NCI-H524 treated with DMSO at 0.1 percent for 48 hours (cell line): ENCODE measurements at places on chromosomes 16 and 17.

- no peak for DNase-seq
Observed at GRCh38 chr16:71622088-71622487, 3.9 kb upstream of the MARVELD3 start.

DNA sequence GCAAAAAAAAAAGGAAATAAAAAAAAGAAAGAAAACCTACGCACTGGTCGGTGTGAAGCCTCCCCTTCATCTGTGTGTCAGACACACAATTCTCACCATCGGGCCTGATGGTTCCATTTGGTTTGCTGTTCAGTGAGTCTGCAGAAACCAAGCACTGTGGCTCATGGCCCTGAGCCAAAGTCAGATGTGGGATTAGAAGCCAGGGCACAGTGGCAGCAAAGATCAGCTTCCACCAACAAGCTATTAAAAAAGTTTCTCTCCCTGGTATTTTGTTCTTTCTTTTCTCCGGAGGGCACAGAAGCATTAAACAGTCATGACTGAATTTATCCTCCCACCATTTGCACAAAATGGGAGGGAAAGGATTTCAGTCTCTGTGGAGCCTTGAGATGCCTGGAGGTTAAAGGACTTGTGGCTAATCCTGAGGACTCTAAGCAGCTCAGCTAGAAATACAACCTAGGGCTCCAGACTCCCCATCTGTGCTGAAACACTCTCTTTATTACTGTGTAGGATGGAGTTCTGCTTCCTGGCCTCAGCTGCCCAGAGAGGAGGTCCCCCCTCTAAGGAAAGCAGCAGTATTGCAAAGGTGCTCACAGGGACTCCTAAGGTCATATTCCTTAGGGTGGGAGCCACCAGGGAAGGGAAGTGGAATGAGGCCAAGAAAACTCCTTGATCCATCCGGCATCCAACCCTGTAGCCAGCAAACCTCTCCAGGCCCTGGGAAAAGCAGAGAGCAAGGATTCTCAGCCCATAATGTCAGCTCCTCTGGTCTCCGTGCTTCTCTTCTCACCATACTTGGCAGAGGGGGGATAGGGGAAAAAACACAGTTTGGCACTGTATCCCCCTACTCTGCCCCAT, 28.2 kb downstream of the SLC39A11 start:
- peak; percentile 99 for DNase-seq

- DNase-seq: no peak
Observed at GRCh38 chr16:84660973-84661372, 12.7 kb downstream of the KLHL36 start.

GRCh38 chr17:45973946-45974859, 24.8 kb upstream of the STH start:
- DNase-seq: no peak

DNA sequence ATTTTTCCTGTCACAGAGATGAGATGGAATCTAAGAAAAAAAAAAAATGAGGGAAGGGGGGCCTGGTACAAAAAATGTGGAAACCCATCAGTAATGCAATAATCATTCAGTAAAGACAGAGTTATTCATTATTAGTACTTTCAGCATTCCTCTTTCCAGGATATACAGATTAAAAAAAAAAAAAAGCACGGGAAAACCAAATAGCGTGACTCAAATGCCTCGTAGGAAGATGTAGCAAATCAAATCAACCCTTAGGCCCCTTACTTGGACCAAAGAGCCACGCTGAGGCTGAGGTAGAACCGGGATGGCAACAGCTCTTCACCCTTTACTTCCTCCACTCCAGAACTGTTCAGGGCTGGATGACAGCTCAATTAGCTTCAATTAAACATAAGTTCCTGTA, 52.5 kb downstream of the SMG6 start:
- DNase-seq: no peak

DNA sequence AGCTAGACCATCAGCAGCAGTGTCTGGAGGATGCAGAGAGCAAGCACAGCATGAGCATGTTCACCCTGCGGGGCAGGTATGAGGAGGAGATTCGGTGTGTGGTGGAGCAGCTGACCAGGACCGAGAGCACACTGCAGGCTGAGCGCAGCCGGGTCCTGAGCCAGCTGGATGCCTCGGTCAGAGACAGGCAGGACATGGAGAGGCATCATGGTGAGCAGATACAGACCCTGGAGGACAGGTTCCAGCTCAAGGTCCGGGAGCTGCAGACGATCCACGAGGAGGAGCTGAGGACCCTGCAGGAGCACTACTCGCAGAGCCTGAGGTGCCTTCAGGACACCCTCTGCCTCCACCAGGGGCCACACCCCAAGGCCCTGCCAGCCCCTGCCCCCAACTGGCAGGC, 38.8 kb downstream of the PLD6 start:
- DNase-seq: no peak

GRCh38 chr16:85543536-85543935, 69.6 kb upstream of the GSE1 start:
- DNase-seq: no peak

DNA sequence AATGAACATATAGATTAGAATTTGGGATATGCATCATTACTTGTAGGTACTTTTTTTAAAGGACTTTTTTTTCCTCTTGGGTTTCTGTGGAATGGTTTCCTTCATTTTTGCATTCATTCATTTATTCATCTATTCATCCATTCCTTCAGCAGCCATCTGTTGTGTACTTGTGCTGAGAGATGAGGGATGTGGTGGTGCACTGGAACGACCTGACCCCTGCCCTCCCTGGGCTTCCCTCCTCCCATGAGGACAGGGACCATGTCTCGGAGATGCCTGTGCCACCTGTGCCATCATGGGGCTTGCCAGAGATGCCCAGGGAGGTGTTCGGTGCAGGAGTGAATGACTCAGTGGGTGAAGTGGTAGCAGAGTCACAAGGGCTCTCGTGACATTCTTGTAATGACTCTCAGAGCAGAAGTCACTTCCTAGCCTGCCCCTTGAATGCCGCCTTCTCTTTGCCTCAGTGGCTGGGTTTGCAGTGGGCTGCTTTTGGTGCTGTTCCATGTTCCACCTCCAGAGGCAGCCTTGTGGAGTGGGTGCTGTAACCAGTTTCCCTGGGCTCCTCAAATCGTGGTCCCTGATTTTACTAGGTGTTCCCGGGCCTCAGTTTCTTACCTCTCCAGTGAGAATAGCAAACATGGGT, 43.9 kb downstream of the CLEC16A start:
- DNase-seq: no peak

DNA sequence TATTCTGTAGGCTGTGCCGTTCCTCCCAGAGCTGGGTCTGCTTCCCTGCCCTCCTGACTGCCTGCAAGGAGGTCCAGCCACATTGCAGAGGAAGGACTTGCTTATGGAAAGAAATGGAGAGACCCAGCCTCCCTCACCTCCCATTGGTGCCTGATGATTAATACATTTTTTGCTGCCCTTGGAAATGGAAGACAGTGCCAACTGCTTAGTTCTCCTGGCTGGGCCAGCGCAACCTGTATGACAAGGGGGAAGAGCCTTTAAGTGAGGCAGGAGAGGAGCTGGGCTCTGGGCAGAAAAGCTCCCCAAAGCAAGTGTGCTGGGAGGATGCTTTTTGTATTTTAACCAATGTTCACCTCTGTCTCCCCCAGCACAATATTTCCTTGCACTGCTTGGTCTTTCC, 238.5 kb downstream of the SOX9 start:
- no peak for DNase-seq

GRCh38 chr17:81902653-81903414, 796 bp downstream of the NPB start:
- DNase-seq: no peak

- DNase-seq: no peak
Observed at GRCh38 chr16:50274326-50275097, 8.2 kb downstream of the ADCY7 start.

GRCh38 chr16:53744449-53744848, 40.5 kb downstream of the FTO start:
- no peak for DNase-seq

DNA sequence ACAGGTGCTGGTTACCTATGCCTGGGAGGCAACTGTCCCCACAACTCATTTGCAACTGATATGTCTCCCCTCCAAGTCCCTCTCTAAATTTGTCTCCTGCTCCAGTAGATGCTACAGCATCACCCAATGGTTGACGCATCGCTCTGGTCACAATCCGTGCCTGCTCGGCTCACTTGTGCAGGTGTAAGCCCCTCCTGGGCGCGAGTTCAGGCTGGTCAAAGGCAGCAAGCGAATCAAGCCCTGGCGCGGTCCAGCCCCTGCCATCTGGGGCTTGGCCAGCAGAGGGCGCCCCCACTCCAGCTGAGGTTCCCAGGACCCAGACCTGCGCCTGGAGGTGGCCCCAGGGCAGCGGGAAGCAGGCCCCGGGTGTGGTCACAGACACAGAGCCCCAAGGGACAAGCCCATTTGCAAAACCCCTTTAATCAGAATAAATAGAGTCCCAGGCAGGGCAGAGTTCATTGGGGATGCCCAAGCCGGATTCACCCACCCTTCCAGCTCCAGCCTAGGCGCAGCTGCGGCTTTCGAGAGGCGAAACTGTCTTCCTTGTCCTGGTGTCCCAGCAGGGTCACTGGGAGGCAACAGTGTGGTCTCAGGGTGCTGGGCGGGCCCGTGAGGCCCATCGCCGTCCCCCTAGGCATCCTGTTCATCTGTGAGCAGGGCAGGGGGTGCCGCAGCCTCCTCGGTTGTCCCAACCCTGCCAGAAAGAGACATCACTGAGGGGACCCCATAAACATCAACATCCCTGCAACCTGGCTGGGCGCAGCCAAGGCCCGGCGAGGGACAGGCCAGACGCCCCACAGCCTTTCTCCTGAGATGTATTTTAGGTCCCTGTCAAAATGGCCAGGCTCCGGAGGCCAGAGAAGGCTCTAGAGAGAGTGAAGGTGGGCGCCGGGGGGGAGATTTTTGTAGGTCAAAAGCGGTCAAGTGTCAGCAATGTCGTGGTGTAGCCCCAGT, 15.8 kb downstream of the TMC6 start:
- DNase-seq: no peak

- no peak for DNase-seq
Observed at GRCh38 chr16:73092236-73092781, 44.4 kb upstream of the ZFHX3 start.

DNA sequence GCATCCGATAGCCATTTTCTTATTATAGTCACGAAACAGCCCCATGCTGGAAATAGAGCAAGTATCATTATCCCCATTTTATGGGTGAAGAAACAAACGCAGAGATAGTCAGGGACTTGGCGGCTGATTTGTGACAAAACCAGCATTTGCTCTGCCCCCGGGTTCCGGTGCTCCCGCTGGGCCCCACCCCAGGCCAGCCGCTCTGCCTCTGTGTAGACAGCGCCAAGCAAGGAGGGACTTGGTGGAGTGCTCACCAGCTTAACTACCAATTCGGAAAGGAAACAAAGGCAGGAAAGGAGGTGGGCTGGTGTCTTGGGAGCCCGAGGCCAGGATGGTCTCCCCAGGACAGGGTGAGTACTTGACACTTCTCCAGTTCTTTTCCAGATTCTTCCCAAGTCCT, 10.0 kb downstream of the SRL start:
- DNase-seq: no peak

DNA sequence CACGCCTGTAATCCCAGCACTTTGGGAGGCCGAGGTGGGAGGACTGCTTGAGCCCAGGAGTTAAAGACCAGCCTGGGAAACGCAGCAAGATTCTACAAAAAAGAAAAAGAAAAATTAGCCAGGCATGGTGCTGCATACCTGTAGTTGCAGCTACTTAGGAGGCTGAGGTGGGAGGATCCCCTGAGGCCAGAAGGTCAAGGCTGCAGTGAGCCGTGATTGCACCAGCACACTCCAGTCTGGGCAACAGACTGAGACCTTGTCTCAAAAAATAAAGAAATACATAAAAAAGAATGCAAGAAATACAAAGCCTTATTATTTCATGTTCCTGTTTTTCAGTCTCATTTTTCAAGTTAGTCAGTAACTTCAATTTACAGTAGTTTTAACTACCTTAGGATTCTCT, 5.9 kb upstream of the CNOT1 start:
- no peak for DNase-seq

DNA sequence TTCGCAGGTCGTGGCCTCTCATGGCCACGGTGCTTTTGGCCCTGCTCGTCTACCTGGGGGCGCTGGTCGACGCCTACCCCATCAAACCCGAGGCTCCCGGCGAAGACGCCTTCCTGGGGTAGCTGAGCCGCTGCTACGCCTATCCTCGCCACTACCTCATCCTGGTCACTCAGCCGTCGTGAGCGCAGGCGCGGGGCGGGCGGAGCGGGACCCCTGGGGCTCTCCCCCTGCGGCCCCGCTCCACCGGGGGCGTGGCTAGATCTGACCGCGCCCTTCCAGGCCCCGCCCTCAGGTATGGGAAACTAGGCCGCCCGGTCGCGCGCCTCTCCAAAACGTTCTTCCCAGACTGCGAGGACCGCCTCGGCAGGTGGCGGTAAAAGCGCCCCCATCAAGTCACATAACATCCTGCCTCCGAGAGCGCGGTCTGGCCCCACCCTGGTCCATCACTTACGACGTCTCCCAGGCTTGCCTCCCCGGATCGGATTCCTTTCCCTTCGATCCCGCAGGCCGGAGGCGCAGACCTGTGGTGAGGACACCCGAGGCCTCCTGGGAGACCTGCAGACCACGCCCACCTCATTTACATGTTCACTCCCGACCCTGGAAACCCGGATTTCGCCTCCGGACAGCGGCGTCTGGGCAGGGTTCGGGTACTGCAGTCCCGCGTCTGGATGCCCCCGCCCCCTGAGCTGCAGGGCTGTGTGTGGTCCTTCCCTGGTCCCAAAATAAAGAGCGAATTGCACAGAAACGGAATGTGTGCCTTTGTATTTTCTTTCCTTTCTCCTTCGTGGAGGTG, 91.5 kb upstream of the TMEM97 start:
- no peak for DNase-seq

DNA sequence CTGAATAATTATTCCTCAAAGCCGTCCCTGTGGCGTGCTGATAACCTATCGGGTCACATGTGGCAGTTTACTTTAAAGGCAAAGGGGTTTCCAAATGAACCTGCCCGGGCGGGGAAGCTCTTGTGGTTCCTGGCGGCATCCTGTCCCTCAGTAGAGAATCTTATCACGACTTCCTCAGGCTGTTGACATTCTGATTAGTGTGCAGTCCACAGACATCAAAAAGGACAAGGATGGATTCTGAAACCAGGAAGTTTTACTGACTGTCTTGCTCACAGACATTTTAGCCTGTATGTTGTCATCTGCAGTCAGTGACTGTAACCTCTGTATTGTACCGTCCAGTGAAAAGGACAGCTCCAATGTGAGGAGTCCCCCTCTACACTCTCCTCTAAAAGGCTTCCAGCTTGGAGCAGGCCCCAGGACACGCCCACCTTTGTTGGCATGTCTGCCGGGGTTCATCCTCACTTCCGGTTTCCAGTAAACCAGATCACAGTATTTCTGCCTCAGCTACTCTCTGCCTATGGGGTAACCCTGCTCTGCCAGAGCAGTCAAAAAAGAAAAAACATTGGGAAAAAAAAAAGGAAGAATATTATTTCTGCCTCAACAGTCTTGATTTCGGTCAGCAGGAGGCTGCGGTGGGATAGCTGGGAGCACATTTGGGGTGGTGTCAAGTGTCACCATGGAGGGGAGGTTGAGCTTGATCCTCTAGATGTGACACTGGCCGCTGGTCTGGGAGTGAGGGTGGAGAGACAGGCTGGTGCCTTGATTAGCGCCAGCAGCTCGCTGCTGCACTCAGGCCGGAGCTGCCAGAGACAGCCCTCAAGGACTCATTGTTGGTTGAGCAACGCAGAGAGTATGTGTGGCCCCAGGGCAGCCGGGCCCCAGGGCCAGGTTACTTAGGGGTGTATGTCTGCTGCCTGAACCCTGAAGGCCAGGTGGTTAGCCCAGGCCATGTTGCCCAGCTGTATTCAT, 89.0 kb upstream of the DNAH17 start:
- no peak for DNase-seq

- no peak for DNase-seq
Observed at GRCh38 chr17:68628576-68628957, 27.4 kb upstream of the FAM20A start.
